Activated CD4-positive, CD25-positive, alpha-beta regulatory T cell treated with anti-CD3 and anti-CD28 coated beads, Interleukin-2, amount 50 U/mL, for 72 hours (primary cell): ENCODE measurements at places on chromosomes 4 and X.

- no peak for DNase-seq
Measured at GRCh38 chrX:94932278-94932965, 1258.4 kb downstream of the FAM133A start.

DNA sequence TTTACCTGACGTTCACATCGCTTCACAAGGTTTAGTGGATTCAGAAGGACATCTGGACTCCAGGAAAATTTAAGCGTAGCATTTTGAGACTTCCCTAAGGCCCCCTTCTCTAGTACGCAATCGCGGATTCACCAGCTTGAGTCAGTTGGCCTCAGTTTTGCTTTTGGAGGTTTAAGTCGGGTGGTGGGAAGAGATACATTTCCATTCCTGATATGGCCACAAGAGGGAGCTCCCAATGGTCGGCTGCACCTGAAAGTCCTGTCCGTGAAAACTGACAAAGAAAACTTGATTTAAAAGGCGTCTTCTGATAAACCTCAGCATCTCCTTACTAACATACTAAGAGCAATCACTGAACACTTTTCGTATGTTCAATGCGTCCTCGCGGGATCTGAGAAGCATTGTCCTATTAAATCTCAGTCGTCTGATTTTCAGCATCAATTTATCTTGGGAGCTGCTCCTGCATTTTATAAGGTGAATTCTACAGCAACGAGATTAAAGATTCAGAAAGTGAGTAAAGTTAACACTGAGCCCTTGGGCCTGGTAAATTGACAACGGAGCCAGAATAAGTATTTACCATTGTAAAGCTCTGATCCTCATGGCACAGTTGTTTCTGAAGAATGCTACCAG, 50.6 kb downstream of the LGI2 start:
- peak; percentile 36 for DNase-seq

GRCh38 chrX:107775000-107775733, 420 bp downstream of the TSC22D3 start:
- DNase-seq, result no peak

- DNase-seq, result no peak
Measured at GRCh38 chrX:150012647-150013381, 74.5 kb upstream of the EOLA2 start.

DNA sequence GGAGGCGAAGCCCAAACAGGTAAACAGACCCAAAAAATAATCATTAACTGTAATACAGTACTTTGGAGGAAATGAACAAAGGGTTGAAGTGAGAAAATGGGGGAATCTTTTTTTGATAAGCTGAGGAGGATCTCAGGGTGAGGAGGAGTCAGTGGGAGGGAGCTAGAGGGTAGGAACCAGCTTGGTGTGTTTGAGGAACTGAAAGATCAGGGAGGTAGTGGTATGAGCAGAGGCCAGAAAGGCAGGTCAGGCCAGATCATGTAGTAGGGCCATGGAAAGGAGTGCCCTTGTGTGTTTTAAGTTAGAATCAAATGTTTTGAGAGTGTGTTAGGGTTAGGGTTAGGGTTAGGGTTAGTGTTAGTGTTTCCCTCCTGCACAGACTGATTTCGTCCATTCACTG, 48.8 kb downstream of the PPP2R2C start:
- DNase-seq, result no peak

DNA sequence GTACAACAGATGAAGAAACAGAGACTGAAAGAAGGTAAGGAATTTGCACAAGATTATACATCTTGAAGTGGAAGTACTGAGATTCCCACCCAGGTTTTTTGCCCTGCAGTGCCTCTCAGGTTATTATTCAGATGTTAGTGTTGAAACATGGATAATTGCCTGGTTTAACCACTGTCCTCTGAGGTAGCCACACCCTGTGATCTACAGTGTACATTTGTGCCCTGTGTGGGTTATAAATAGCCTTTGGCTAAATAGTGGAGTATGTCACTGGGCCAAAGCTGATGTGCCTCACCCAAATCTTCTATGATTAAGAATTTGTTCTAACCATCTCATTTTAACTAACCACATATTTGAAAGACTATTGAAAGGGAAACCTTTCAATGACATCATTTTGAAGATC, 5.4 kb upstream of the ASB5 start:
- DNase-seq, result no peak

DNA sequence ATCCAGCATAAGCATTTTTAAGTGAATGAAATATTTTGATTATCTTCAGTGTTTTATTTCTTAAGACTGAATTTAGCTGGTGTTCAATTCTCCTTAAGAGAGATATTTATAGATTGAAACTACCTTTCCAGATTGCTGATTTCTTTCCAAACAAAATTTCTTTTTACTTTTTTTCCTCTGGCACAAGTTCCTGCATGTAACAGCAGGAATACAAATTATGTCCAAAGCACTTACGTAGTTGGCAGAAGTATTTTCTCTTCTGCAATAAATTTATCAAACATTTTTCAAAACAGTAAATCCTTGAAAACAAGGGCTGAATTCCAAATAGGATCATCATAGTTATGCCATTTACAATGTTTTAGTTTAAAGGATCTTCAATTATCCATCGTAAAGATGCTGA, 412.6 kb downstream of the IQCM start:
- no peak for DNase-seq

DNA sequence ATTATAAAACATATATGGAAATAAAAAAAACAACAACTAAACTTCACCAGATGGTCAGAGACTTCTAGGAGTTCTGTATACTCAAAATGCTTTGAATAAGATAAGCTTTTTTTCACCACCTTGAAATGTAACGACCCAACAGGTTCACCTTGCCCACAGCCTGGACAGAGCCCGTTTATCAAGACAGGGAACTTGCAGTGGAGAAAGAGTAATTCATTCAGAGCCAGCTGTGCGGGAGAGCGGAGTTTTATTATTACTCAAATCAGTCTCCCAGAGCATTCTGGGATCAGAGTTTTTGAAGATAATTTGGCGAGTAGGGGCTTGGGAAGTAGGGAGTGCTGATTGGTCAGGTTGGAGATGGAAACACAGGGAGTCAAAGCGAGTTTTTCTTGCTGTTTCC, 38.5 kb downstream of the AGA start:
- no peak for DNase-seq

GRCh38 chr4:55906989-55907388, 41.8 kb upstream of the CEP135 start:
- DNase-seq, result no peak

DNA sequence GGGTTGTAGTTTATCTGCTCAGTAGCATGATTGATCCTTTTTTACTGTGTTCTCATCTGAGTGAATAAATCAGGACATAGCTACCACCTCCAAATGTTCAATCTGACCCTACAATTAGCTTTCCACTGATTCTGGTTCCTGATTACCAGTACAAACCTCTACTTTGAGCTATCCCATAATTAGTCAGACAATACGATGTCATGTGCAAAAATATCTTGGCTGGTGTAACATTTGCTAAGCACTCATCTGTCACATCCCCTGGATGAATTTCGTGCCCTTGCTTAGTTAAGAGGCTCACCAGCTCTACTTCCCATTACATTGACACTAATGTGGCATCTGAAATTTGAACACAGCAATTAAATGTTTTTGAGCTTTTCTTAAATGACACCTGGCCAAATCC, 1101.0 kb upstream of the PCDH7 start:
- no peak for DNase-seq

GRCh38 chrX:2325076-2325784, 175.5 kb downstream of the DHRSX start:
- peak; percentile 45 for DNase-seq

DNA sequence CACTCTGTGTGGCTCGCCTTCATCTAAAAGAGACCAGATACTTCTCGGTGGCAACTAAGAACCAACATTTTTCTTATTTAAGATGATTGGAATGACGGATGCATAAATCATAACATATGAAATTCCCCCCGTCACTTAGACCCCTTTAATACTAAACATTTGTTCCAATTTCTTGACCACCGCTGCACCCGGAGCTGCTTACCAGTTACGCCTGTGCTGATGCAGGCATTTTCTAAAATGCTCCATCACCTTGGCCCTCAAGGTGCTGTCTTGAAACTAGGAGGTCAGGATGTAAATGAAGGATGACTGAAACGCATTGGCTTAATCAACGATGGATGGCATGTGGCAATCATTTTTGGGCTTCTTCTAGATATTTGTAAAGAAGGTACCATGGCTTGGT, 130.0 kb downstream of the CPZ start:
- no peak for DNase-seq

GRCh38 chr4:104848597-104849225, 298.0 kb upstream of the TET2 start:
- no peak for DNase-seq

DNA sequence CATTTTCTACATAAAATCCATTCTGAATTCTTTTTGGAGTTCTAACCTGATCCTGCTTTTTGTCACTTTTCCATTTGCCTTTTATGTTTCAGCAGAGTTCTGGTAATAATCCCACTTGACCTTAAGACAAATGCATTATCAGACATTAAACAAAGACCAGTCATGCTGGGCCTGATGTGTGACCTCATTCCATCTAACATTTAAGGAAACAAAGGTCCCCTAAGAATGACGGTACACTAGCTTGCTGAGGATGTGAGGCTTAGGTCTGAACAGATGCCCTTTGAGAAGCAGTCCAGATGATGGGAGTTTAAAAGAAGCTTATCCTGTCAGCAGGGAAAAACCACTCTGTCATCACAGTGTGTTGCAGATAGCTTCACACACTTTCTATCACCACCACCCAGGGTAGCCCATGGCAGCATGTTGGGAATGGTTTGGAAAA, 38.1 kb upstream of the PDE5A start:
- DNase-seq, result no peak

DNA sequence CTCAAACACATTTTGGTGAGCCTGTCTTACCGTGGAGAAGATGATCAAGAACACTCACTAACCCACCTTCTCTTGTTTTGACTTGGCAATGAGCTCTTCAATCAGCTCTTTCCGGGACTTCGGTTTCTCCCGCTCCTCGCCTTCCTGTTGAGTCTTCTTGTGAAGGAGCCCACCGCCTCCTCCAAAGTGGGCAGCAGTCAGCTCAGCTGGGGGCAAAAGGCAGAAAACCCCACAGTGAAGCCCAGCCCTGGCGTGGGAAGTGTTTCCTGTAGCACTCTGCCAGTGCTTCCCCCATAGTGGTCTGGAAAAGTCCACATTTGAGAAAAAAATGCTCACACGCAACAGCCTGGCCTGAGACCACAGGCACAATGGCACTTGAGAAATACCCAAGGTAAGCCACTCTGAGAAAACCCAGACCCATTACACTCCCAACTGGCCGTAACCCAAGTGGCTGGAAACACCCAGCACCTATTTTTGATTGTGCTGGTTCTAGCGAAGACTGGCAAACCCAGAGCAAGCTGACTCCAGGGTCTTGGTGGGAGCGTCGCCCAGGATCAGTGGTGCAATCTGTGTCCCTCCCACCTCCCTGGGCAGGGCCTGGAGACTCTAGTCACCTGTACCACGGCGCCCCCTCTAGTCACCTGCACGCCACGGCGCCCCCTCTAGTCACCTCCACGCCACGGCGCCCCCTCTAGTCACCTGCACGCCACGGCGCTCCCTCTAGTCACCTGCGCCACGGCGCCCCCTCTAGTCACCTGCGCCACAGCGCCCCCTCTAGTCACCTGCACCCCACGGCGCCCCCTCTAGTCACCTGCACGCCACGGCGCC, 8.6 kb downstream of the NOP14 start:
- peak; percentile 55 for DNase-seq
